ENCODE measurements at places on chromosomes 7 and 10. TPM values are rescaled to one million over a fixed set of nuclear protein-coding genes. Genes with fewer than 3 reads are reported as not detected.

Gene ADAMTS14
- not detected for total RNA-seq

Gene CH25H
- not detected for total RNA-seq

Gene VAX1
- total RNA-seq, result not detected

Gene CALCR
- total RNA-seq, result not detected

Gene CYP26C1
- total RNA-seq, result not detected

Gene LRRN3
- 0.07 TPM for total RNA-seq

Gene PIP
- not detected for total RNA-seq

Gene IDI2
- not detected for total RNA-seq

Gene C7orf25
- 3.1 TPM for total RNA-seq

Gene GPR146
- 0.14 TPM for total RNA-seq

Gene OIT3
- total RNA-seq, result not detected

Gene BUD23
- total RNA-seq, result 88.8 TPM

Gene HSPB1
- total RNA-seq, result 1,931 TPM

Gene NAT16
- total RNA-seq, result not detected

Gene CPVL
- not detected for total RNA-seq

Gene HBP1
- total RNA-seq, result 27.3 TPM

Gene ZNF735
- not detected for total RNA-seq

Gene PTPN20
- total RNA-seq, result 0.63 TPM

Gene ZNF394
- total RNA-seq, result 12.7 TPM

Gene CUBN
- total RNA-seq, result 0.88 TPM

Gene SPDYE9
- not detected for total RNA-seq

Measured in airway epithelial cell (primary cell).